ENCODE measurements at places on chromosomes 3 and 15.

- no peak for DNase-seq
Measured at GRCh38 chr3:188316723-188317070, 162.7 kb downstream of the LPP start.

DNA sequence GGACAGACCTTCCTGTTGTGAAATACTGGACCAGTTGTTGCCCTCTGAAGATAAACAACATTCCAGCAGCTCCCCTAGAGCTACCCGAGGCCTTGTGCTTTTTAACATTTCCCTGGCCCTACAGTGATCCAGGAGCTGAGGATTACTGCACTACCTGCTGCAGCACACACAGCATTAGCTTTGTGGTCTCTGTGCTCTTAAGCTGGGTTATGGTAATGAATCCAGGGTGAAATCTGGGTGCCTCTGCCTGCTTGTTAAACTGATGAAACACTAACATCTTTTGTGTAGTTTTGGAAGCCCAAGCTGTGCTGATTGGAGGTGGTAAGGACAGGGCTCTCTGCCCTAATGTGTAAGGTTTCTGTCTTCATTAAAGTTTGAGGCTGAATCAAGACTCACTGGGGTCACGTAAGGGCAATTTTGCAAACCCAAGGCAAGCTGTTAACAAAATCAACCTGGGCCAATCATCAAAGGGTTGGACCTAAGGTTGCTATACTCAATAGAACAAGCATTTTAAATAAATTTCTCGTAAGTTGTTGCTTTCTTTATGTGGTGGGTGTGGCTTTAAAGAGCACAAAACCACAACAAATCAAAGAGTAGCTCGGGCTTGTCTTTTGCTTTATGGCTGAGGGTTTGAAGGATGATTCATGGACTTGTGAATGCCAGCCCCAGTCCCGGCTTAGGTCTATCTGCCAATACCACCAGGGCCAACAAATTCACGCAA is 183.9 kb downstream of the TPRG1 start:
- DNase-seq = no peak

DNA sequence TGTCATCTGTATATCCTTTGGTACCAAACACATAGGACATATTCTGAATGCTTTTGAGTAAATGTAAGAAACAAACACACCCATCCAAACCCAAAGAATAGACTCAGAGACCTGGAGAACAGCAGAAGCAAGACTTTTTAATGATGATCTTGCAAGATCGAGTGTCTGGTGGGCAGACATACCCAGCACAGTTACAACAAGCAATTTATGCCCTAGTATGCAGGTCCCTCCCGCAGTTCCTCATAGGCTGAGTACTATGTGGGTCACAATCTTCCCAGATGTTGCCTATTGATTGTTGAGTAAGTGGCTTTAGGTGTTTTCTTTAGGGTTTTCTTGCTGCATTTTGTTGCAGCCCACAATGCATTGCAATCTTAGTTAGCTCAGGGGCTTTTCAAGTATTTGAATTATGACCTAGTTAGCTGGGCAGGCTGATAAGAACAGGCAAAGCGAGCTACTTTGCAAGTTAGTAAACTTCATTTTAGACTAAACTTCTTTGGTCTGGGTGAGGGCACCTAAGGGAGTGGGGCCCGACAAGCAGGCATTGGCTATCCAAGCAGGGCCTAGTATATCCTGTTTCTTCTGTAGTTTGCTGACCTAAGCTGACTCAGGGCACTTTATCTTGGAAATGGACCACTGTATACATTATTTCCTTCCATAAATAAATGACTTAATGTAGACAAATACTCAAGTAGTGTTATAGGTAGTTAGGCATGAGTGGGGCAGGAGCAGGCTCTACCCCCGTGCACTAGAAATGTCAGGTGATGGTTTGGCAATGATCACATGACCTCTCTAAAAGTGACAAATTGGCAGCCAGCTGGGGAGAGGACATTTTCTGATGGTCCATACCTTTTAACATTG is 87.3 kb upstream of the LIPC start:
- no peak for DNase-seq

- DNase-seq = no peak
Measured at GRCh38 chr15:68344600-68344999, 67.1 kb downstream of the FEM1B start.

GRCh38 chr15:63473999-63474809 is 30.2 kb upstream of the USP3 start:
- DNase-seq = peak; percentile 49

DNA sequence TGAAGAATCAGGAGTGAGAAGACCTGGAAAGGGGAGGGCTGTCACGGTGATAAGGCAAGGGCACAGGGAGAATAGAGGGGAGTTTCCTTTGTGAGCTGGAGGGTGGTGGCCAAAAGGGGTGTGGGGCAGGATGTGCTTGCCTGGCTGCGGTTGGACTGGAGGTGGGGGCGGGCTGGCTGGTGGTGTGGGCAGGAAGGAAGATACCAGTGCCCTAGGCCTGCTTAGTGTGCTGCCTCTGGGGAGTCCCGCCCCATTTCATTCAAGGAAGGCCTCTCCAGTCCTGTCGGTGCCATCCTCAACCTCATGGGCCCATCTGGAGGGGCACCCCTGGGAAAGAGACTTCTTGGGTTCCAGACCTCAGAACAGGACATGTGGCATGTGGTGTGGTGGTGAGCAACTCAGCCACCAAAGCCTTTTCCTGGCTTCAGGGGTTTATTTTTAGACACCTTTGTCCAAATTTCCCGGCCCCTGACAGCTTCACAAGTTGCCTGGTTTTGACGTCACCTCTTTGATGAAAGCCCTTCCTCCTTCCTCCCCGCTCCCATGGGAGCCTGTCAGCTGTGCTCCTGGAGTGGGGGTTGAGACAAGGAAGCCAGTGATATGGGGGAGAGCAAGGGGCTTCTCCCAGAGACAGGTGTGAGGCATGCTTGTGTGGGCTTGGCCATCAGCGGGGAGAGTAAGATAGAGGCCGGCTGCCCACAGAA is 15.6 kb downstream of the TEX264 start:
- no peak for DNase-seq

- DNase-seq = no peak
Measured at GRCh38 chr3:172357850-172358754, 90.2 kb downstream of the GHSR start.

- DNase-seq = no peak
Measured at GRCh38 chr3:172658344-172659245, 52.3 kb downstream of the NCEH1 start.

DNA sequence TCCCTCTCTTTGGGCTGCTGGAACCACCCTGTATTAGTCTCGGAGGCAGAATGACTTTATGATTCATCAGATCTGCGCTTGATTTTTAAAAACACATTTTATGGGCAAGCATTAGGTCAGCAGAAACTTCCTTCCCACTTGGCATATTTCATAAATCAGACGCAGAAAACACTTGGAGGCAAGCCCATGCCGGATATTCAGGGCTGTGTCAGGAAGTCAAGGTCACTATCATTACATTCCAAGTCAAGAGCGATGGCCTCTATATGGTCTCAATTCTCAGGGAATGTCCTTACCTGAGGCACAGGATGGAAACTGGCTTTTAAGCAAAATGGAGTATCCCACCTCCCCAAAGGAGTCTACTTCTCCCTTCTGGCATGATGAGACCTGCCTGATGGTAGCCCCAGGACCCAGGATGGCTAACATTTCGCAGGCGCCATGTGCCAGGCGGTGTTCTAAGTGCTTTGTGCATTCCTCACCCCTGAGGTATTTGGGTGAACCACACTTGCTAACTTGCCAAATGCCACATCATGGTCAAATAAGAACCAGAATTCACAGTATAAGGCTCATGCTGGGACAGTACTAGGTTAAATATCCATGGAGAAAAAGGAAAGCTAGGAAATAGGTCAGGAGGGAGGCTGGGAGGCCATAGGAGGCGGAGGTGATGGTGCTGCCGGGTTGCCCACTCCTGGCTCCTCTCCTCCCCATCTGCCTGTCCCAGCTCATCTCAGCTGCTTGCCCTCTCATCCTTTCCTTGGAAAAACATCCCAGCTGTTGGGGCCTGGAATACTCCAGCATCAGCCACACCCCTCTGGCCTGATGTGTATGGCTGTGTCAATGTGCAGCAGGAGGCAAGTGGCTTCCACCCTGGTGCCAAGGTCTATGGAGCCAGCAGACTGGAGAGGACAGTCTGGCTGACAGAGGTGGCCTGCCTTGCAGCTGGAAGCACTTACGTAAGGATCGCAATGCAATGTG is 18.8 kb downstream of the BCL2L10 start:
- peak; percentile 24 for DNase-seq

DNA sequence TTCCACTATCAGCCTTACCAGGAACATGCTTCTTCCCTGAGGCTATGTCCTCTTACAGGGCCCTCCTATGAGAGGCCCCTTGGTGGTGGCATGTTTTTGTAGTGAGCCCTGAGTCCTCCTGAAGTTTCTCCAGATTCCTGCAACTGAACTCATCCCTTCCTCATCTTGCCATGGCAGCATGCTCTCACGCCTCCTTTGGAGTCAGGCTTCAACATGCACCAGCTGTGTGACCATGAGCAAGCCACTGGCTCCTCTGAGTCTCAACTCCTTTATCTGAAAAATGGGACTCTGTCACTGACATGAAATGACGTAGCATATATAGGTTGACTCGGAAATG is 216.3 kb upstream of the TLE3 start:
- no peak for DNase-seq

GRCh38 chr3:13494463-13495350 is 14.6 kb downstream of the HDAC11 start:
- no peak for DNase-seq

- DNase-seq = no peak
Measured at GRCh38 chr3:172209333-172210321, 170.2 kb downstream of the FNDC3B start.

GRCh38 chr15:71136793-71137518 is 21.7 kb downstream of the THSD4 start:
- no peak for DNase-seq

DNA sequence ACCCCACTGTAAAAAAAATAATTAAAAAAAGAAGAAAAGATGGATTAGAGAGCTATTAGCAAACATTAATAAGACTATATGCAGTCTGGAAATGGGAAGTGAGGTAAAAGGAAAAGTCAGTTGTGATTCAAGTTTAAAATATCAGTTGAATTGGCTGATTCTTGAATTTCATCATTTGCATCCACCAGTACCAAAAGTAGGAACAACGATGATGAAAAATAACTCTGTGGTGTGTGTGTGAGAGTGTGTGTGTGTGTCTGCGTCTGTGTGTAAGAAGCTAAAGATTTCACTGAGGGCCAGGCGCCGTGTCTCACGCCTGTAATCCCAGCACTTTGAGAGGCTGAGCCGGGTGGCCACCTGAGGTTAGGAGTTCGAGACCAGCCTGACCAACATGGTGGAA is 56.0 kb upstream of the SLC4A7 start:
- no peak for DNase-seq

All from NCI-H524 treated with DMSO at 0.1 percent for 48 hours (cell line).